Right renal pelvis (tissue), 4 donors: ENCODE measurements at places on chromosomes 1 and 21. TPM values are rescaled to one million over a fixed set of nuclear protein-coding genes. Genes with fewer than 3 reads are reported as not detected.

Gene MTARC2
- polyA plus RNA-seq = 53.3 TPM

Gene VCAM1
- 45.8 TPM for polyA plus RNA-seq

- no peak for DNase-seq
Observed at GRCh38 chr21:41280115-41280919, 36.3 kb upstream of the FAM3B start.

- no peak for DNase-seq
Observed at GRCh38 chr1:55578646-55579045, 363.5 kb upstream of the USP24 start.

GRCh38 chr1:27491748-27492700, 2.1 kb upstream of the WASF2 start:
- no peak for DNase-seq

- no peak for DNase-seq
Observed at GRCh38 chr1:243379208-243379607, 123.4 kb downstream of the SDCCAG8 start.
